CD4-positive, alpha-beta memory T cell (primary cell): ENCODE measurements at places on chromosomes 2 and 18.

GRCh38 chr2:64202206-64202845 is 58.1 kb upstream of the PELI1 start:
- DNase-seq: no peak

GRCh38 chr18:64164883-64165282 is 16.0 kb upstream of the LINC00305 start:
- DNase-seq: no peak

GRCh38 chr2:69619725-69620124 is 23.8 kb downstream of the AAK1 start:
- DNase-seq: peak; percentile 20

DNA sequence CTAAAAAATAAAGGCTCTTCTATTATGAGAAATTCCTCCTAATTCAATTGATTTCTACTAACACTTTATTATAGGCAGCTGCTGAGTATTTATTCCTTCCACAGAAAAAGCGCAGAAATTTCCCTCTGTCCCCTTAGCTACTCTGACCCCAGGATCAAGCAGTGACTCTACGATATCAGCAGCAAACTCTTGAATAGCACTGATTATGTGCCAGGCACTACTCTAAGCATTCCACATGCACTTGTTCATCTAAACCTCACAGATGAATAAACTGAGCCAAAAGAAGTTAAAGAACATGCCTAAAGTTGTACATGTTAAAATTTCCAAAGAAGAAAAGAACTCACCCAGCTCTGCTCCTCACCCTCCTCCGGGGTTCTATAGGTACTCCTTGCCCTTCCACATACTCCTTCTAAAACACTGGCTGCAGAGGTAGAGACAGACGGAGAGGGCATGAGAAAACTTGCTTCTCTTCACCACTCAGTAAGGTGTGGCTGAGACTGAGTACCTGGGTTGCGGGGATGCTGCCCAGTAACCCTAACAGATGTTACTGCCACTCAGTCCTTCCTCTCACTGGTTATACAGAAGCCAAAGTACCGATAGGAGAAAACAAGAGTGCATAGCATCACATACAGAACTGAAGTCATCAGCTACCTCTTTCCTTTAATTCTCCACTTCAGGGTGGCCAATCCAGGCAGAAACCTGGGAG is 9.9 kb downstream of the C1D start:
- no peak for DNase-seq

GRCh38 chr2:188993247-188993646 is 19.1 kb downstream of the COL3A1 start:
- DNase-seq: no peak

- no peak for DNase-seq
Observed at GRCh38 chr2:136916131-136916530, 150.8 kb downstream of the THSD7B start.

GRCh38 chr2:74841641-74842040 is 7.7 kb downstream of the HK2 start:
- no peak for DNase-seq

- DNase-seq: no peak
Observed at GRCh38 chr2:232464544-232464885, 8.6 kb downstream of the ALPI start.

DNA sequence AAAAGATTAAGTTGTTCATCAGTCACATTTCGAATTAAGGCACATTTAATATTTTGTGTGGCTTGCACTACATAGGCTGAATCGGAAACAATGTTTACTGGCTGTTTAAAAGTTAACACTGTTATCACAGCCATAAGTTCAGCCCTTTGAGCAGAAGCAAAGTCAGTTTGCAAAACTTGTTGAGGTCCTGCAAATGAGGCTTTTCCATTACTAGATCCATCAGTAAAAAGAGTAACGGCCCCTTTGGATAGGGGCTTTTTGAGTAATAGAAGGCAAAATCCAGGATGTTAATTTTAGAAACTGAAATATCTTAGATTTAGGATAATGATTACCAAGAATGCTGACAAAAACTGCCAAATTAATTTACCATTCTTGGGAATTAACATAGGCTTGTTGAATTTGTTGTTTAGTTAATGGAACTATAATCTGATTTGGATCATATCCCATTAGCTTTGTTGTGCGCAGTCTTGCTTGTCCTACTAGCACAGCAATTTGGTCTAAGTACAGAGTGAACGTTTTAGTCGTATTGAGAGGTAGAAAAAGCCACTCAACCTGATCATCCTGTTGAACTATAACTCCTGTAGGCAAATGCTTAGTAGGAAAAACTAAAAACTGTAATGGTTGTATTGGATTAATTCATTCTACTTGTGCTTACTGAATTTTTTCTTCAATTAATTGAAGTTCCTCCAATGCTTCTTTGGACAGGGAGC is 13.9 kb upstream of the SUCLG1 start:
- DNase-seq: no peak

DNA sequence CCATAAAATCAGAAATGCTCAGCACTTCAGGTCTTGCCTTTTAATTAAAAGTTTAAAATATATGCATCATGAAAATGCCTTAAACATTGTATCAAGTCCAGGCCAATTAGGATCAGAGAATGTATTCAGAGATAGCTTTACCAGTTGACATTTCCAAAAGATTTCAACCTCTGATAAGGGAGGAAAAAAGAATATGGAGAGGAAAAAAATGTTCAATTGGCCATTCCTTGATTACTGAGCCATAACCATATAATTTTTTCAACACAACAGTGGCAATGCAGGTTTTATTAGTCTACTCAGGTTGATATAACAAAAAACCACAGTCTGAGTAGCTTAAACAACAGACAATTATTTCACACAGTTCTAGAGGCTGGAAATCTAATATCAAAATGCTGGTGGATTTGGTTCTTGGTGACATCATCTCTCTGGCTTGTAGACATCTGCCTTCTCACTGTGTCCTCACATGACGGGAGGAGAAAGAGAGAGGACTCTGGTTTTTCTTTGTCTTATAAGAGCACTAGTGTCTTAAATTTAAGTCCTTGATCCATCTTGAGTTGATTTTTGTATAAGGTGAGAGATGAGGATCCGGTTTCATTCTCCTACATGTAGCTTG is 111.9 kb downstream of the IRS1 start:
- DNase-seq: no peak

- DNase-seq: no peak
Observed at GRCh38 chr18:34976123-34976522, 65.1 kb upstream of the MAPRE2 start.

DNA sequence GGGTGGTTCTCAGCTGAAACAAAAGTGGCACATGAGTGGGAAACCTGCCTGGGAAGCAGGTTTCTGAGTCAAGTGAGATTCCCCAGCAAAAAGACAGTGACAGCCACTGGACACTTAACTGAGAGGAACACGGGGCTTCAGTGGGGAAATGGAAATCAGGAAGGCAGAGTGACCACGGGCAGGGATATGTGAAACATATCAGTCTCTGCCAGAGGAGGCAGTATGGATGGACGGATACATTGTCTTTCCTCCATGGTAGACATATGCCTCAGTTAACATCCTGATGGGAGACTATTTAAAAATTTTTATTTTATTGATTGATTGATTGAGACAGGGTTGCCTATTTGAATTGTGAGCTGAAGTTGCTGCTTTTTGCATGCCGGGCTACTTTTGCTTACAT is 292.1 kb downstream of the NBAS start:
- no peak for DNase-seq

DNA sequence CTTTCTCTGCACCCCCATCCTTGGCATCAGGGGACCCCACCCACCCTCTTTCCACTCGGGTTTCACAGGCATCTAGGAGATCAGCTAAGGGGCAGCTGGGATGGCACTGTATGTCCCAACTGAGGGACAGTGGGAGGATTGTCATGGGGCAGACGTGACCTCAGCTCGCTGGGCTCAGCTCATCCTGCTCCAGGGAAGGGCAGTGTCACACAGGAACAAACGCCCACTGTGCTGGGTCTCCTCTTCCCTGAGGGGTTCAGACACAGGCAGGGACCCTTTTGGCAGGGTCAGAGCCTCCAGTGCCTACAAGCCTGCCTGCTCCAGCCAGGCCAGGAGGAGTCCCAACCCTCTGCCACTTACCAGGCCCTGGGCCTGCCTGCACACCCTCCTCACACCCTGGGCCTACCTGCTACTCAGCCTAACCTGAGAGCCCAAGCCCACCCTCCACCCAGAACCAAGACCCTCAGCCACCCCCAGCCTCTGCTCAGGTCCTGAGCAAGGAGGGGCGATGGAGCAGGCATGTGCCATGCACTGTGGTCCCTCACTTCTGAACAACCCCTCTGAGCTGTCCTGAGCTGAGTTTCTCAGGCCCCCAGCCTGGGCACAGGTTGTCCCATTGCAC is 68.2 kb downstream of the HS1BP3 start:
- DNase-seq: no peak

DNA sequence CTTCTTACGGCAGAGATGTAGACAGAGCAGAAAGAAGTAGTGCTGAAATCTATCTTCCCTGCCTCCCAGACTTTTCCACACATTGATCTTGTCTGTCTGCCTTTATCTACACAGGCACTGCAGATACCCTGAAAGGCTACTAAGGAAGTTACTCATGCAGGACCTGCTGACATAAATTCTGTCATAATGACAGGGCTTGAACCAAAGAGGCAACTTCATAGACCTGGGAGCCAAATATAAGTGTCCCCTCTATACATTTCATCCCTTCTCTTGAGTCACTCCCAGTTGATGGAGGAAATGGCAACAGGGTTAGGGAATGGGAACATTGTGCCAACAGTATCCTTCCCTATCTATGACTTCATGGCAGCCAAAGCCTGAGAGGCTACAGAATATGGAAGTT is 157.5 kb downstream of the TNS1 start:
- DNase-seq: no peak

- no peak for DNase-seq
Observed at GRCh38 chr2:4412637-4413187, 709.3 kb downstream of the DCDC2C start.

DNA sequence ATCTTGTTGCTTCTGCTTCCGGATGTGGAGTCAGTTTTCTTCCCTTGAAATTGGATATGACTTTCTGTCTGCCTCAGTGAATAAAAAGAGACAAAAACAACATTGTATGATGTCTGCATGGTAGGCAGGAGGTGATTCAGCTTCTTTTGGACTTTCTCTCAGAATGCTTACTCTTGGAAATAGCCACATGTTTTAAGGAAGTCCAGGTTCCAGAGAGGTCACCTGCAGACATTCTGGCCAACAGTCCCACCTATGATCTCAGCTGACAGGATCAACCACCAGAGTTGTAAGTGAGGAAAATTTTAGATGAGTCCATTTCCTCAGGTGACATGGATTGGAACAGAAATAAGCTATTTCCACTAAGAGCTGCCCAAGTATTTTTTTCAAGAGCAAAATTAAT is 508.7 kb upstream of the FAM98A start:
- DNase-seq: no peak

DNA sequence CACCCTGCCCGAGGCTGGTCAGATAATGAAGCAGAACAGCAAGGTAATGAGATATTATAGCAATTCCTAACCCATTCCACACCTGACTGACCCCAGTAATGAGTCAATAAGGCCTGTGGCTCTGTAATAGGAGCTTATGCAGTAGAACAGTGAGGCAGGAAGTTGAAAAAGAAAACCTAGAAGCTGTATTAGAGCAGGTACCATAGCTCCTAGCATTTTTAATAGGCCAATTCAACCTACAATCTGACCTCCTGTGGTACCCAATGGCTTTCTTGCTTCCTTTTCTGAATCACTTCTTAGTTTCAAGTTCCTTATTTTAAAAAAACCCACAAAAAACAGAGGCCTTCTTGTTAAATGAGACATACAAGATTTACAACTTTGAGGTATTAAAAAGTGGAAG is 43.6 kb upstream of the MAP2 start:
- no peak for DNase-seq

GRCh38 chr2:214379227-214379626 is 31.6 kb upstream of the VWC2L start:
- no peak for DNase-seq

- no peak for DNase-seq
Observed at GRCh38 chr2:170212625-170213280, 34.8 kb downstream of the MYO3B start.

DNA sequence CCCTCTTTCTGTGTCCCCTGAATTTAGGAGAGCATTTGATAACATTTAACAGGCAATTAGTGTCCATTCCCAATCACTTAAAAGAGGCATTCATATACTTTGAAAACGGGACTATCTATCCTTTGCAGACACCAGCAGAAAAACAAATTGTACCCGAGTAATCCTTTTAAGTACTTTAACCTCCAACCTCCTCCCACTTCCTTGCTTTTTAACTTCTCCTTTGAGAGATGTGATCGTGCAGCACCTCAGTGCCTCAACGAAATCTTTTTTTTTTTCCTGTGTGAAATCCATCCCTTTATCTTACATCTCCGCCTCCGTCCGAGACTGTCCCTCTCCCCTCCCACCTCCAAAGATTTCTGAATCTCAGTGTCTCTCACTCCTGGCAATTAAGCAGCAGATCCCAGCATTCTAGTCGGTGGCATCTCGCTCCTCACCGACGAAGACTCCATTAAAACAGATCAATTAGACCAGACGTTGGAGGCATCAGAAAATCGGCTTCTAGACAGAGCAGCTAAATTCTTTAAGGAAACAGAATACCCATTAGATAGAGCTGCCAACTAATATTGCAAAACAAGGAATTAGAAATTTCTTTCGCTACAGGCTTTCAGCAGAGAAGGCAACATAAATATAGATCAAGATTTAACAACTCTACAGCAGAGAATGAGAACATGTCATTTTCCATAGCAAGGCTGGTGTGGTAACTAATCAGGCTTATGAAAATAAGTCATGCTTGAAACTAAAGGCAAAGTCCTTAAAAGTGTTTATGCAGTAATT is 1.9 kb upstream of the TMEFF2 start:
- no peak for DNase-seq

GRCh38 chr2:107111623-107112022 is 225.7 kb upstream of the ST6GAL2 start:
- DNase-seq: no peak

- no peak for DNase-seq
Observed at GRCh38 chr18:55779691-55780585, 191.9 kb upstream of the TCF4 start.

DNA sequence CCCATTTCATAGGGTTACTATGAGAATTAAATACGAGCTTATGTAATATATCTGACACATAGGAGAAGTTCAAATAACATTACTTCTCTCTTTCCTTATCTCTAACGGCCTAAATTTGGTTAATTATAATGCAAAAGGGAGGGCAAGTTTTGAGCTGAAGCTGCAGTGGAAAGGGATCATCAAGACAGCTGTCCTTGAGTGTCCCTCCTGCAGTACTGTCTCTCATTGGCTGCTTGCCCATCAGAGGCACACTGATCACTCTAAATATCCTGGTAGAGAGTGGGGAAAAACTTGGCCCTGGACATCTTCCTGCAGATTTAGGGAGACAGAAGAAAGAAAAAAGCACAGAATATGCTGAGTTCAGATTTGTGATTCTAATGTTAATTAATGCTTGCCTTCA is 186.0 kb downstream of the CAMKMT start:
- DNase-seq: no peak
